GM23248 (cell line): ENCODE measurements at places on chromosomes 3 and 15. TPM values are rescaled to one million over a fixed set of nuclear protein-coding genes. Genes with fewer than 3 reads are reported as not detected.
A peak's percentile ranks its signal among the peaks of the same experiment; 100 is the strongest.

GRCh38 chr3:66098436-66098835 is 59.7 kb upstream of the MAGI1 start:
- peak; percentile 58 for DNase-seq

- DNase-seq, result peak; percentile 22
Measured at GRCh38 chr3:189936201-189936945, 184.3 kb downstream of the P3H2 start.

- DNase-seq, result no peak
Measured at GRCh38 chr15:89327113-89327512, 7.5 kb downstream of the POLG start.

Gene PIF1
- polyA plus RNA-seq, result 7.0 and 8.1 TPM in 2 replicates

- DNase-seq, result no peak
Measured at GRCh38 chr3:194174406-194174805, 38.5 kb downstream of the HES1 start.

DNA sequence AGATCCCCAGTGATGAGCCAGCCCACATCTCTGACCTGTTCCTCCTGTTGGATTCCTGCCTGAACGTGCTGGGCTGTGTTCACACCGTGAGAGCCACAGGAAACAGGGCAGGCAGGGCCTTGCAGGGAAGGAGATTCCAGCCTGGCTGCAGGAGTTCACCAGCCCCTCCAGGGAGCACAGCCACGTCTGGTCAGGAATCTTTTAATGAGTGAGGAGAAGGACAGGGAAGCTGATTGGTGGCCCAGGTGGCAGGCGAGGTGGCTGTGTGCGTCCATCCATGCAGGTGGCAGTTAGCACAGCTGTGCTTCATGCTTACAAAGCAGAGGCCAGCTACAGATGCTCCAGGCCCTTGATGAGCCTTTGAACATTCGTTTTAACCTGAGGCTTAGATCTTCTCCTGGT is 10.5 kb downstream of the LRRK1 start:
- DNase-seq, result no peak

DNA sequence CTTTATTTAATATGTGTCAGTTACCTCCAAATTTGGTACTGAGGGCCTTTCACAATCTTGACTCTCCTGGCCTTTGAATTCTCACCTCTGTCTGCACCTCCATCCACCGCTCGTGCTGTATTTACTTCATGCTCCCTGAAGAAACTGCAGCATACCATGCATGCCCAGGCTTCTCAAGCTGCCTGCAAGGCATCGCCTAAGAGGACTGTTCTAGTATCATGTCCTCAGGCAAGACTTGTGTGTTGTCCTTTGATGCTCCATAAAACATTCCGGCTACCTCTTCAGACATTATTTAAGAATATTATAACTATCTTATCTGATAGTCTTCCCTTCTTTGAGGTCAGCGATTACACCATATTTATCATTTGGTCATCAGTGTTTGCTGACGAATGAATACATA is 682.5 kb downstream of the NR2F2 start:
- DNase-seq, result no peak

DNA sequence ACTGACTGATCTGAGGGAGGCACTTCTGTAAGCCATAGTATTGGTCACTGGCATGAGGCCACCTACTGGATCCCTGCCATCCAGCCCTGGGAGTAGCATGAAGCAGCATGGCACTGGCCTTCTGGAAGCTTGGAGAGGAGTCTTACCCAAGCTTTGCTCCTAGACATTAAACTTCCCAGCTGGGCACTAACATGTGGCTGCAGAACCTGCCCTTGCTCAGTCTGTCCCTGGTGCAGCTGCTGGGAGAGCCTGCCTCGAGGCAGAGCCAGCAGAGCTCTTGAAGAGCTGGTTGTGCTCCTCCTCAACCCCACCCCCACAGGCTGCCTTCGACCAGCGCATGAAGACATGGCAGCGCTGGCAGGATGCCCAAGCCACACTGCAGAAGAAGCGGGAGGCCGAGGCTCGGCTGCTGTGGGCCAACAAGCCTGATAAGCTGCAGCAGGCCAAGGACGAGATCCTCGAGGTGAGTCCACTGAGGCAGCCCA is 17.1 kb upstream of the SNX22 start:
- no peak for DNase-seq

Gene IGDCC3
- 0.11 TPM in 1 of 2 replicates, not detected in the other for polyA plus RNA-seq

Gene POLR2M
- 38.6 and 39.3 TPM in 2 replicates for polyA plus RNA-seq

Gene TRH
- polyA plus RNA-seq, result 0.15 and 0.19 TPM in 2 replicates

- peak; percentile 36 for DNase-seq
Measured at GRCh38 chr15:62549345-62549970, 384.4 kb upstream of the C2CD4B start.

GRCh38 chr3:194280777-194281176 is 70.4 kb downstream of the CPN2 start:
- DNase-seq, result no peak

DNA sequence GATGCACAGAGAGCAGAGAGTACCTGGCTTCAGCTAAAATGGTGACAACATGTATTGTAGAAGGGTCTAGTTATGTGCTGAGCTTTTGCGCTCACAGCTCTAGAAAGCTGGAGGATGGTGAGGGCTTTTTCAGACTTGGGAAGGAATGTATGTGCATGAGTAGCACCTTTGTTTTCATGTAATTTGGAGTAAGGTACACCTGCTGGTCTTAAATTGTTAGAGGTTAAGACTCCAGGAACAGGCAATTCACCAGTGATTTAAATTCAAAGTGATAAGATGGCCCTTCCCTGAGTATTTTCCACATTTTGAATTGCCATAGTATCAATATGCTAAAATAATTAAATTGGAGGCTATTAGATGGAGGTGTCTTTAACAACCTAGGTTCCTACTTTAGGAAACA is 436.4 kb upstream of the GOLIM4 start:
- no peak for DNase-seq

DNA sequence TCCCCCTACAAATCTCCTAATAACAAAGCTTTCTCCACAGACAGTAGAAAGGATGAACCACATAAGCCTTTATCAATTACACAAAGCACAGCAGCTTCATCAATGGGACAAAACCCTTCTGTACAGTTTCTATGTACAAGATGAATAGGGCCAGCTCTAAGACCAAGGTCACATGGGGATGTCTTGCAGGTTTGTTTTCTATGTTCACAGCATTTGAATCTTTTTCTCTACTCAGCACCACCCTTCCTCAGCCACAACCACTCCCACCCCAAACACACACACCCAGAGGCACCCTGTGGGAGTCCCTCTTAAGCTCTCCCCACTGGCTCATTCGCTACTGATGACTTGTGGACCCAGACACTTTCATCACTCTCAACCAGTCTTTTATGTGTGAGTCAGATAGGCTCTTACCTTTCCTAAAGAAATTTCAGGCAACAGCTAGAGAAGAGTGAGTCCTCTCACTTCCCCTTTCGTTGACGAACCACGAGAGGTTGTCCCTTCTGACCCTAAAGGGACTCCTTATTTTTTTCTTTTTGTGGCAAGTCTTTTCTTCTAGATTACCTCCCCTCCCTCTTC is 57.9 kb downstream of the ARHGAP31 start:
- peak; percentile 45 for DNase-seq

DNA sequence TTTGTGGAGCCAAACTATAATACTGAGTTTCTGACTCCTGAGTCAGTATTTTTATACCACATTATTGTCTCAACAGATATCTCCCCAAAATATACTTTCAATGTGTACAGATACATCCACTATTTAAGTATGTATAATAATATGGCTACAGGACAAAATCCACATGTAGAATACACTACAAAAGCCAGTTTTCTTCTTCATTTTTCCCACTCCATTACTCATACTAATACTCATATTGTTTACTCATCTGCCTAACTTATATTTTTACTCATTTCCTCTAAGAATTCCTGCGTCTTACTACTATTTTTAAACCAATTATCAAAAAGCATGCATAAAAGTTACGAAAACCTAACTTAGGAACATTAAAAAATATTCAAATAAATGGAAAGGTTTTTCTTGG is 440.8 kb downstream of the ZNF385D start:
- DNase-seq, result peak; percentile 63

Gene DUOXA2
- not detected in 2 replicates for polyA plus RNA-seq

- DNase-seq, result no peak
Measured at GRCh38 chr3:147364771-147365170, 41.6 kb downstream of the ZIC4 start.

DNA sequence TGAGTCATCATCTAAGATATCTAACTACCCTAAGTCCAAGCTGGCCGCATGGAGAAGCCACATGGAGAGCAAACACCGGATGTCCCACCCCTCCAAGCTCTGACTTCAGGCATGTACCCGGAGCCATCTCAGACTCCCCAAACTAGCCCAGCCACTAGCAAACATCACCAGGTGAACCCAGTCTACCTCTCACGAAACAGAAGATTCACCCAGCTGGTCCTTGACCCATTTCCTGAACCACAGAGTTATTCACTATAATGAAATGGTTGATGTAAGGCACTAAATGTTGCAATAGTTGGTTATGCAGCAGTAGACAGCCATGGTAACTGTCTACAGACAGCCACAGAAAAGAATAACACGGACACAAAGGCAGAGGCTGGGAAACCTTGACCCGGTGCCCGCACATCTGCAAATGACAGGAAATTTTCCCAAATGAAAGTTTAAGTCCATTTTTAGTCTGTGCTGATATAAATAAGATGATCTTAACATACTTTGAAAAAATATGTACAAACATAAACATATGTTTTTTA is 265.5 kb upstream of the ATP10A start:
- peak; percentile 51 for DNase-seq

GRCh38 chr3:13308380-13308801 is 111.7 kb downstream of the NUP210 start:
- peak; percentile 58 for DNase-seq

- no peak for DNase-seq
Measured at GRCh38 chr3:67458896-67459530, 195.4 kb downstream of the SUCLG2 start.

DNA sequence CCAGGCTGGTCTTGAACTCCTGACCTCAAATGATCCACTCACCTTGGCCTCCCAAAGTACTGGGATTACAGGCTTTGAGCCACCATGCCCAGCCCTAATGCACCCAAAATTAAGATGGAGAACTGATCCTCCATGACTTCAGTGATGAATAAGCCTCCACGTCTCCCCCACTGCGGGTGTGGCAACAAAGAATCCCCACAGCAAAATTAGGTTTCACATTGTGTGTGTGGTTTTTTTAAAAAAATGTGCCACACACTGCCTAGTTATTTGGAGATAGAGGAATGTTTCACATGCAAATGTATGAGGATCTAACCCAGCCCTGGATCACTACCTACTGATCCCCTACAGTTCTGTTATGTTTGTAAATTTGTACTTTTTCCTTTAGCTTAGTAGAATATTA is 17.3 kb downstream of the HDAC11 start:
- peak; percentile 80 for DNase-seq

- peak; percentile 91 for DNase-seq
Measured at GRCh38 chr15:89828281-89829145, 13.9 kb upstream of the ANPEP start.

DNA sequence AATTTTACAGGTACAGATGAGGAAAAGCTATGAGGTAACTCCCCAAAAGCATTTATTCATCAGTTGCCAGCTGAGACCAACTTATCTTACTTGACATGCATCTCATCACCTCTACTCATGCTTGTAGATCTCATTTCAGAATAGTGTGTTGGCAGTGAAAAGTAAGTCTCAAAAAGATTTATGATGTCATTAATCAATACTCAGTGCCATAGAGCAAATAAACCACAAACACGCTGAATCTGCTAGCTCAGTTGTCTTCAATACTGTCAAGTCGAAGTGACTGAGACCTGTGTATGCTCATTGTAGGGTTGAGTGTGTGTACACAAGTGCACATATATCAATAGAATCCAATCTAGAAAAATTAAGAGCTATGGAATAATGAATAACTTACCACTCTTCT is 413.5 kb downstream of the CNTN3 start:
- no peak for DNase-seq

- no peak for DNase-seq
Measured at GRCh38 chr3:155218462-155218861, 75.0 kb downstream of the STRIT1 start.

Gene C3orf20
- polyA plus RNA-seq, result not detected in 2 replicates

DNA sequence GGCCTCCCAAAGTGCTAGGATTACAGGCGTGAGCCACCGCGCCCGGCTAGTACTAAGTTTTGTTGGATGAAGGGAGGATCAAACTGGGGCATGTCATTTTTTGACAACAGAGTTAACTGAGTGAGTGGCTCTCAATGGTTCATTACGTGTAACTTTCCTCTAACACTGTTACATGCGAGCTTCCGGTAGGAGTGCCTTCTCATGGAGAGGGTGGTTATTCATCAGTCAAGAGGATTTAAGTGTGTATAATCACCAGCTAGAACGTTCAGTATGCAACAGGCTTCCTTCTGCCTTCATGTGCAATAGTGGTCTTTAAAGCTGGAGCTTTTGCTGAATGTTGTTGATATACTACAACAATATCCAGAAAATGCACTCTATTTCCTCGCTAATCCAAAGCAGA is 19.1 kb upstream of the GOLGA8A start:
- DNase-seq, result no peak

Gene SLC9A9
- polyA plus RNA-seq, result 1.7 and 2.8 TPM in 2 replicates

GRCh38 chr15:92503889-92504288 is 110.2 kb downstream of the ST8SIA2 start:
- DNase-seq, result no peak

- DNase-seq, result no peak
Measured at GRCh38 chr3:73449774-73450173, 175.0 kb downstream of the PDZRN3 start.

DNA sequence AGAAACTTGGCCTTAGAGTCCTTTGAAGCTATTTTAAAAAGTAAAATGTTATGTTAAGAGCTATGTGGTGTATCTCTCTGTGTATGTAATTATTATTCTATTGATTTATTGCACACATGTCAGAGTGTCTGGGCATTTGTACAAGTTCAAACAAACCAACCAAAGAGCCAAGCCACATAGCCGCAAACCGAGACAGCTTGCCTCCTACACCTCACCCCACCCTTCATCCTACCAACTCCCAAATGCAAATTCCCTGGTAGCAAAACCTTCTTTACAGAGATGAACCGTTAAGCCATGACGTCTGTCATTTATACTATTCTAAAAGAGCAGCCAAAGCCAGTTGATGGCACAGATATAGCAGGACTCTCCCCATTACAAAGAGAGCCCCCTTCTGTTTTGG is 332.3 kb downstream of the ERC2 start:
- DNase-seq, result no peak

DNA sequence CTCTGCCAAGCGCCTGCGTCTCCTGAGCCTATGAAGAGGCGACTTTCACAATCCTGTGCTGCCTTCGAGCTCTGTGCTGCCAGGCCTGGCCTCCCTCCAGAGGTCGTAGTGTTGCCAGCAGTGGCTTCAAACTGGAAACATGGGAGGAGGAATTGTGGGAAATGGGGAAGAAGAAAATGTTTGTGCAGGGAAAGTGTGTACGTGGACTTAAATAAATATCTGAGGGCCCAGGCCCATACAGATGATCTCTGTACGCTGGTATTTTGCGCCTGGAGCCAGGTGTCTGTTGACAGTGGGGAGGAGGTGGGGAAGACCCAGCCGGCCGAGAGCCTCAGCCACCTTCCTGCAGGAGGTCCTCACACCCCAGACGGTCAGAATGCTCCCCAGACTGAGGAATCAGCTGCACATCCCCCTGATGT is 44.6 kb downstream of the ZBTB38 start:
- DNase-seq, result peak; percentile 93

DNA sequence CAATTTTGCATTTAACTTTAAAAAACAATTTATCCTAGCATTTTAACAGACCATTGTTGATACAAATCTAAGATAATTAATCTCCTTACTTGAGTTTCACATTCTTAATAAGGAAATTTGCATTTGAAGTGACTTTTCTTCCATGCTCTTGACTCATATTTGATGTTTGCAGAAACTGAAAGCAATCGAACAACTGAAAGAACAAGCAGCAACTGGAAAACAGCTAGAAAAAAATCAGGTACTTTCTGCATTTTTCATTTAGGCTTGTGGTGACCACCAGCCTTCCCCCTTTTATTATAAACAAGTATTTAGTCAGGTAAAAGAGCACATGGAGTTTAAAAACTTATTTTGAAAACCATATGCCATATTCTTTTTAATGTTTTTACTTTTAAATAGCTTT is 20.1 kb upstream of the SELENOT start:
- no peak for DNase-seq

Gene SLC2A2
- polyA plus RNA-seq, result not detected in 2 replicates
